A549 treated with RU486 at 1 μM for 4 hours (cell line): ENCODE measurements at places on chromosomes 2 and 18. TPM values are rescaled to one million over a fixed set of nuclear protein-coding genes. Genes with fewer than 3 reads are reported as not detected.

The SCYGR4 gene
- total RNA-seq: not detected in 5 replicates

The FAM124B gene
- 0.06 TPM in 1 of 5 replicates, not detected in the others for total RNA-seq

The TUBA3D gene
- total RNA-seq: 0.17 TPM in 1 of 5 replicates, not detected in the others

The FSHR gene
- total RNA-seq: 0.07 TPM in 1 of 5 replicates, not detected in the others
